ENCODE measurements at places on chromosomes 7 and 10.

GRCh38 chr7:29224726-29225125, 30.2 kb downstream of the CHN2 start:
- no peak for DNase-seq

DNA sequence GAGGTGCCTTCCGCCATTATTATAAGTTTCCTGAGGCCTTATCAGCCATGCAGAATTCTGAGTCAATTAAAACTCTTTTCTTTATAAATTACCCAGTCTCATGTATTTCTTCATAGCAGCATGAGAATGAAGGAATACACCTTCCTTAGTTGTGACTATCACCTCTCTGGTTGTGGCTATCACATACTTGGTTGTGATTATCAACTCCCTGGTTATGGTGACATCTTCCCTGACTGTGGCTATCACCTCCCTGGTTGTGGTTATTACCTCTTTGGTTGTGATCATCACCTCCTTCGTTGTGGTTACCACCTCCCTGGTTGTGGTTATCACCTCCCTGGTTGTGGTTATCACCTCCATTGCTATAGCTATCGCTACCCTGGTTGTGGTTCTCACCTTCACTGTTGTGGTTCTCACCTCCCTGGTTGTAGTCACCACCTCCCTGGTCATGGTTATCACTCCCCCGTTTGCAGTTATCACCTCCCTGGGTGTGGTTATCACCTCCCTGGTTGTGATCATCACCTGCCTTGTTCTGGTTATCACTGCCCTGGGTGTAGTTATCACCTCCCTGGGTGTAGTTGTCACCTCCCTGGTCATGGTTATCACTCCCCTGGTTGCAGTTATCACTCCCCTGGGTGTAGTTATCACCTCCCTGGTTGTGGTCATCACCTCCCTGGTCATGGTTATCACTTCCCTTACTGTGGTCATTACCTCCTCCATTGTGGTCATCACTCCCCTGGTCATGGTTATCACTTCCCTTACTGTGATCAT, 105.9 kb downstream of the GPR26 start:
- DNase-seq, result no peak

GRCh38 chr7:5525271-5526099, 101.9 kb upstream of the TNRC18 start:
- no peak for DNase-seq

DNA sequence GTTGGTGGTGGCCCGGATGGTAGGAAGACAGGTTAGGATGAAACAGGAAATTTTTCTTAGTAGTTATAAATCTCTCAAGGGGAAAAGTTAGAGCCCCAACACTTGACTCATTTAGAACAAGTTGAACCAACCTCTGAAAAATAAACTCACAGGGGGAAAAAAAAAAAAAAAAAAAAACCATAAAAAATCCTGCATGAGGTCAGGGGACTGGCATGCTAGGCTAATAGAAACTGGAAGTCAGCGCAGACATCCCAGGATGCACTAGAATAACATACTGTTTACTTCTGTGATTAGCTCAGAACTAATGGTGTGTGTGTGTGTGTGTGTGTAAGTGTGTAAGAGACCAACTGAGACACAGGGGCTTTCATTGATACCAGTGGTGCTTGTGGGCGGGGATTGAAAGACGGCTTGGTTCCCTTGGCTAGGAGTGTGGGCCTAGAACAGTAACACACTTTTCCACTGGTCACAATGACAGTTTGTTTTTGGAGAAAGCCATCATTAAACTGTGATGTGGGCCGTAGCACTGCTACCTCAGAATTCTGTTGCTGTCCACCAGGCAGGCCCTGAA, 491.6 kb upstream of the GALNT17 start:
- DNase-seq, result no peak

Measured in C1 segment of cervical spinal cord (tissue), 14 donors.